ENCODE measurements at places on chromosomes 2 and 18.

- DNase-seq: no peak
Observed at GRCh38 chr2:230794497-230794896, 70.2 kb upstream of the ITM2C start.

DNA sequence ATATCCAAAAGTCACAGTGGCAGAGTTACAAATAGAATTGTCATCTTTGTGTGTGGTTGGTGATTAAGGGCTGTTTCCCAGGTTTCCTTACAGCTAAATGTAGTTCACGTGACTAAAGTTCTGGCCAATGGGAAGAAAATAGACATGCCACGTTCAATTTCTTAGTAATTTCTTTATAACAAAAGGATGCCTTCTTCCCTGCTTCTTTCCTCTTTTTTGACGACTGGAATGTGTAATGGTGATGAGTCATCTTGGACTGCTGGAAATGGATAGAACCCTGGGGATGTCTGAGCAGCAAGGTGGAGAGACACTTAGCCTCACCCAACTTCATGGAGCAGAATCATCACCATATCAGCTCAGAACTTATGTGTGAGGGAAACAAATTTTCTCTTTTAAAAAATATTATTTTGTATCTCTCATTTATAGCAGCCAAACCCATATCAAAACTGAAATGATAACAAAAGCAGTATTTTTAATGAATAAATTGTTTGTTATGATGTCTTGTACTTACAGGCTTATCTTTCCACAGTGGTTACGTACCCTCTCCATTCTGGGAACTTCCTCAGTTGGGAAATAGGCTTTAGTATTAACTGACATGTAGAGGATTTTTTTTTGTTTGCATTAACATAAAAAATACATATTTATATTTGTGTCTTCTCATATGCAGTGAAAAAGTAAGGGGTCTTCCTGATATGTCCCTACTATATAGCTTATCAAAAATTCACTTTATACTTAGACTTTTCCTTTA lies 91.1 kb upstream of the CDH2 start:
- DNase-seq: no peak

GRCh38 chr2:41414486-41415230 lies 633.2 kb upstream of the PKDCC start:
- DNase-seq: no peak

- DNase-seq: no peak
Observed at GRCh38 chr18:31274931-31275330, 43.0 kb upstream of the DSG1 start.

DNA sequence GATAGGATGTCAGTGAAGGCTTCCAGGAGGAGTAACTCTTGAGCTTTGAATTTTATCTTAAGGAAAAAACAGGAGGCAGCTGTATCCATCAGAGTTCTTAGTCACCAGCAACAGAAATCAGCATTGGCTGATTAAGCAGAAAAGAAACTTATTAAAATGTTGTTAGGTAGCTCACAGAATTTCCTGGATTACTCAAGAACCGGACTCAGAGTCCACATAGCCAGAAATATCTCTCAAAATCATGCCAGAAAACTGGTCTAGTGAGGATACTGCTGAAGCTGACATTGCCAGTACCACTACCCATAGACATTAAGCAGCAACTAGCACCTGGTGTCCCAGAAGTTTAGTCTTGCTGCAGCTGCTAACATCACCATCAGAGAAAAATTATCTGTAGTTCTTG lies 10.1 kb upstream of the AFTPH start:
- DNase-seq: no peak
